ENCODE measurements at places on chromosomes 13 and 19.

DNA sequence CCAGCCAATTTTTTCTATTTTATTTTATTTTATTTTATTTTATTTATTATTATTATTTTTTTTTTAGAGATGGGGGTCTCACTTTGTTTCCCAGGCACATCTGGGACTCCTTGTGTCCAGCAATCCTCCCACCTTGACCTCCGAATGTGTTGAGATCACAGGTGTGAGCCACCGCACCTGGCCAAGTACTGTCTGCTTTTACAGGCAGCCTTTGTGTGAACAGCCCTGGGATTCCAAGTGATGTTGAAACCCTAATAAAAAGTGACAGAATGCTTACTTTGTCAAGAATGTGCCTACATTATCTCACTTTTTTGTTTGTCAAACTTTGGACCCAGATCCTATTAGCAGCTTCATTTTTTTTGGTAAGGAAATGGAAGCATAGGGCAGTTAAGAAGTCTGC lies 220.1 kb upstream of the EDNRB start:
- no peak for DNase-seq

GRCh38 chr19:47661611-47662010 lies 51.6 kb upstream of the EHD2 start:
- DNase-seq = no peak

- DNase-seq = peak; percentile 57
Measured at GRCh38 chr13:41017159-41017558, 2.0 kb downstream of the ELF1 start.

DNA sequence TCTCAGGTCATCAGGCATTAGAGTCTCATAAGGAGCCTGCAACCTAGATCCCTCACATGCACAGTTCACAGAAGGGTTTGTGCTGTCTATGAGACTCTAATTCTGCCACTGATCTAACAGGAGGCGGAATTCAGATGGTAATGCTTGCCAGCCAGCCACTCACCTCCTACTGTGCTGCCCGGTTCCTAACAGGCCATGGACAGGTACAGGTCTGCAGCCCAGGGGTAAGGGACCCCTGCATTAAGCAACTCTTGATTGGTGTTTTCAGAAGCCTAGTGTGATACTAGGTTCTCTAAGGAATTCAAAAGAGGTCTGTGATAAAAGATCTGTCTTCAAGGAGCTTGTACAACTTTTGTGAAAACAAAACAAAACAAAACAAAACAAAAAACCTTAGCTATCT lies 31.1 kb downstream of the CAB39L start:
- no peak for DNase-seq

GRCh38 chr13:50721672-50721992 lies 121.9 kb downstream of the DLEU7 start:
- DNase-seq = no peak

- DNase-seq = no peak
Measured at GRCh38 chr19:1921825-1922224, 16.6 kb downstream of the ADAT3 start.

DNA sequence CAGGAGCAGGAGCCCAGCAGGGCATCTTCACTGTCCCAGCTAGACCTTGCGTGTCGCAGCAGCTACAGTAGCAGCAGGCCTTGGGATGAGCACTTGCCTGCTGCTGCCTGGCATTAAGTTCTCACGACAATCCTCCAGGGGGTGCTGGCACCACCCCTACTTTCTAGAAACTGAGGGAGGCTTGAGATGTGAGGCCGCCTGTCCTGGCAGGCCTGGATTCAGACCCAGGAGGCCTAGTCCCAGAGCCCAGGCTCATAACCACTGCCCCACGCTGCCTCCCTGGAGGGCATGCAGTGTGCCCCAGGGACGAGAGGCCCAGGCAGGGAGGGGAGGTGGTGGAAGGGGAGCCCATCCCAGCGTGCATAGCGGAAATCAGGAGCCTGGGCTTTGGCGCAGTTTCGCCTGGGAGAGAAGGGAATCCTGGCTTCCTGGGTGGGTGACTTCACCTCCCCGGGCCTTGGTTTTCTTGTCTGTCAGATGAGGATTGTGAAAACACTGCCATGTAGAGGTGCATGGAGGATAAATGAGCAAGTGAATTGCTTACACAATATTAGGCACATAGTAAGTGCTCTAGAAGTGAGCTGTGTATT lies 26.1 kb downstream of the PPP5C start:
- peak; percentile 3 for DNase-seq

GRCh38 chr19:32437096-32437495 lies 31.5 kb downstream of the DPY19L3 start:
- no peak for DNase-seq

DNA sequence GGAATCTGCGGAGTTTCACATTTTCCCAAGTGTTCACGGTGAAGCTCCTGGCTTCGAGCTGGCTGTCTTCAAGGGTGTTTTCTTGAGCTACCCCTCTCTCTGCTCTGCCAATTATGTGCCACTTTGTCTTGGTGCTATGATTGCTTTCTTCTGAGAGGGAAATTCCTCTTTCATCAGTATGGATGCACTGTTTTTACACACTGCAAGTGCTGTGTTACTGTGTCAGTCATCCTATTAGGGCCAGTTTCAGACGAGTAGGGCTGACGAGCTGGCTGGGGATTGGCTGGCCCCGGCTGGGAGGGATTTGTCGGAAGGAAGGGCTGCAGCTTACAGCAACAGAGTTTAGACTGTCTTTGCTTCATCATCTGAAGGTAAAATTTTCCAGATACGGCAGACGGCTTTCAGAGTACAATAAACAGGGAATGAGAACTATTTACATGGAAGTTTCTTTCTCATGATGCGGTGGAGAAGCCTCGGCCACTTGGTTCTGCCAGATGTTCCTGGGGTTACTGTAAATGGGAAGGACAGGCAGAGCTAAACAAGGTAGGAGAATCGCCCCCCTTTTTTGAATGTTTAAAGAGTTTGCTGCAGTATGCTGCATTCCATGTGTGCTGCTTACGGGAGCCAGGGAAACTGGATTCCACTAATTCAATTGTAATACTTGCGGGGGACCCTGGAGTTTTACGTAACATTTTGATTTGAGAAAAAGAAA lies at the start of gene MBNL2:
Gene MBNL2, plus strand, starts transcription at position 345 of the 712 bp plus-strand sequence. CDS start 53,903 bp downstream, outside the sequence.
- DNase-seq = peak; percentile 92

- DNase-seq = no peak
Measured at GRCh38 chr13:29514720-29515310, 80.7 kb downstream of the SLC7A1 start.

GRCh38 chr13:38752686-38753085 lies 65.8 kb downstream of the FREM2 start:
- DNase-seq = no peak

DNA sequence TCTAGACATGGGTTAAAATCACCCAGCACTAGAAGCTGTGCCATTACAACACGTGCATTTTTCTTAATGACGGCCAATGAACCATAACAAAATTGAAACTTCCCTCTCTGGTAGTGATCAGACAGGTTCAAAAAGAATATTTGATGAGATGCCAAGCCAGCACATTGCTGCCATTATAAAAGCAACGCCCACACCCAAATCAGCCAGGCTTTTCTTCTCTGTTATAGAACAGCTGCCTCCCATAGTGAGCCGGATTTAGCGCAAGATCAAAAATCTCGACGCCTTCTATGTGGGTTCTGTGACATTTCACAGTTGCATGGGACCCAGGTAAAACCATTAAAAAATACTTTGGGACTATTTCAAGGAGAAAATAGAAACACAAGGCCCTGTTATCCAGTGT lies 1158.0 kb downstream of the EFNB2 start:
- no peak for DNase-seq

DNA sequence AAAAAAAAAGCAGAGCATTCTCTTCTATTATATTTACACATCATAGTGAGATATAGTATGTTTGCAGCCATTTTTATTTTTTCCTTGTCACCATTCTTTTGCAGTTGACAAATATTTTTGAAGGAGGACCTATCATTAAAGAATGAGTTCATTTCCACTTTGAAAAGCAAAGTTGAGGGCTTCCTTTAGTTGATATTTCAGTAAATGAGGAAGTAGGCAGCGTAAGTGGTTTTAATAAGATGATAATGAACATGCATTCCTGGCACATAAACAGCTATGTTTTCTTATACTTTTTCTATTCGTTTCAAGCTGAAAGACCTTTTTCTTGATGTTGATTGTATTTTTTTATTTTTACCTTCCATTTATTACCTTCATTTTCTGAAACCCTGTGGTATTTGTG lies 66.2 kb downstream of the ZMYM2 start:
- no peak for DNase-seq

DNA sequence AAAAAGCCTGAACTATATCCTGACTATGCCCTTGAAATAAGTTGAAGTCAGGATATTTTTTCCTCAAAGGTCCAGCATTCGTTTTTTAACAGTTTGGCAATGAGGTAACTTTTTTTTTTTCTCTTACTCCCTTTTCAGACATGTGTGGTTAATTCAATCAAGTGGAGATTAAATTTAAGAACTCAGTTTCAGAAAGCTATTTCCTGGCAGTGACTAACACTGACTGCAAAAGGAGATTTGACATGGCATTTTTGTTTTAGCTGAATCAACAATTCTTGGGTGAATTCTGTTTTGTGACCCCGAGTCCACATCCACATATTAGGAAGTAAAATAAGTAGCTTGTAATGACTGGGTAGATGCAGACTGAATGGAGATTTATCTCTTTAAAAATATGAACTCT lies 716.4 kb downstream of the PCDH9 start:
- no peak for DNase-seq

- DNase-seq = peak; percentile 52
Measured at GRCh38 chr13:31200637-31200971, 829 bp downstream of the B3GLCT start.

GRCh38 chr13:59415498-59415897 lies 748.2 kb downstream of the DIAPH3 start:
- no peak for DNase-seq

GRCh38 chr13:79660361-79660760 lies 179.4 kb downstream of the NDFIP2 start:
- no peak for DNase-seq

- DNase-seq = peak; percentile 27
Measured at GRCh38 chr19:40139533-40140287, 49.0 kb upstream of the ZNF780A start.

DNA sequence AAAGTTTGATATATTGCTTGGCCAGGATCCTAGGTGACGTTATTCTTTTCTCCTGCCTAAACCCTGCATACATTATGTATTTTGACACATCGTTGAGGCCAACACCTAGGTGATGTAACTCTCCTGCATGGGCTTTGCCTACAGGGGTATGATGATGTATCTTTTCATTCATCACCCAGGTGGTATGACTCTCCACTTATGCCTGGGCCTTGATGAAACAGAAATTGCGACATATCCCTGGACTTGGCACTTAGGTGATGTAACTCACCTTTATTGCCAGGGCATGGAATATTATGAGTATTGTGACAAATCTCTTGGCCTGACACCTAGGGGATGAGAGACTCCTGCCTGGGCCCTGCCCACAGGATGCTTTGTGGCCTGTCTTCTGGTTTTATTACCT lies 18.5 kb upstream of the ZNF681 start:
- no peak for DNase-seq

GRCh38 chr13:55120631-55121030 lies 2020.1 kb upstream of the PRR20A start:
- DNase-seq = no peak

- DNase-seq = no peak
Measured at GRCh38 chr19:6983448-6983847, 37.8 kb downstream of the MBD3L2B start.

GRCh38 chr13:108621462-108621861 lies 7.9 kb upstream of the MYO16 start:
- no peak for DNase-seq

DNA sequence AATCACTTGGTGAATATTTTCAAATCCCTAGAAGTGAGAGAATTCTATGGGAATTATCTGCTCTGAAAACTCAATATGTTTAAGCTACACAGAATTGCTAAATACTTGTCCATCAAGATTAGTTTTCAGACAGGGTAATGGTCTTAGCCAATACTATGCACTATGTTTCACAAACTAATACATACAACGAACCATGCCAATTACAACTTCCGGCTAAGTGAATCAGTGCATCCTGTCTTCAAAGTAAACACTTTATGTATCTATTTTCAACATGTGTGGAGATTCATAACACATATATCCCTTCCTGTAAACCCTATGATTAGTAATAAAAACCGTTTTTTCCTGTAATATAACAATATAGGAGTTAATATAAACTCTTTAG lies 181.5 kb downstream of the POSTN start:
- DNase-seq = no peak

DNA sequence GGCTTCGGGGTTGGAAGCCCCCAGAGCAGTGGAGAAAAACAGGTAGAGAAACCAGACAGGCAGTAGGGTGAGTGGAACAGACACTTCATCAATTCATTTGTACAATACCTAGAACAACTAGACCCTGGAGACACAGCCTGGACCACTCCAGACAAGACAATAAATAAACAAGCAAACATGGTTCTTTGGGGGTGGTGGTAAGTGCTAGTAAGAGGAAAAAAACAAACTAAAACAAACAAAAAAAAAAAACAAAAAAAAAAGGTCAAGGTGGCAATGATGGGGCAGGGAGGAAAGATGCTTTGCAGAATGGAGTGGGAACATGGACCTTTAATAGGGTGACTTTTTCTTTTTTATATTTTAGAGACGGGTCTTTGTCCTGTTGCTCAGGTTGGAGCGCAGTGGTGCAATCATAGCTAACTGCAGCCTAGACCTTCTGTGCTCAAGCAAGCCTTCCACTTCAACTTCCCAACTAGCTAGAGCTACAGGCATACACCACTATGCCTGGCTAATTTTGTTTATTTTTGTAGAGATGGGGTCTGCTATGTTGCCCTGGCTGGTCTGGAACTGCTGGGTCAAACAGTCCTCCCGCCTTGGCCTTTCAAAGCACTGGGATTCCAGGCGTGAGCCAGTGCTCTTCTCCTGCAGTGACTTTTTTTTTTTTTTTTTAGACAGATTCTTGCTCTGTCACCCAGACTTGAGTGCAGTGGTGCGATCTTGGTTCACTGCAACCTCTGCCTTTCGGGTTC lies 3.1 kb downstream of the JUNB start:
- no peak for DNase-seq

- DNase-seq = no peak
Measured at GRCh38 chr13:108402850-108403249, 133.3 kb downstream of the TNFSF13B start.

DNA sequence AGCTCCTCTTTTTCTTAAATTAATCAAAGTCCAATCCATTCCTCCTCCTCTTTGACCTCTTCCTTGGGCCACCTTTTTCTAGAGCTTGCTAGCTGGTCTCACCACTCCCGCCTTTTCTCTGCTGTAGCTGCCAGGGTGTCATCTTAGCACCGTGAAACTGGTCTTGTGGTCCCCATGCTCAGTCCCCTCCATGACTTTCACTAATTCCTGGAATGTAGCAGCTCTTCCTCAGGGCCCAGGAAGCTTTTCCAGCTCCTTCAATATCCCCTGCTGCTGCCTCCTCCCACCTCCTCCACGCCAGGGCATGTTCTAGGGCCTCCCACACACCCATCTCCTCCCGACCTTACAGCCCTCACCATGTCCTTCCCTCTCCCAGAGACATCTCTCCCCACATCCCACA lies 222.2 kb downstream of the MYO16 start:
- no peak for DNase-seq

GRCh38 chr13:46716821-46717220 lies 80.1 kb downstream of the ESD start:
- no peak for DNase-seq

- peak; percentile 60 for DNase-seq
Measured at GRCh38 chr19:55647732-55648584, at the start of gene CCDC106. CCDC106 (plus strand) TSS chr19:55648212; CDS start chr19:55649047, 835 bp downstream.

GRCh38 chr13:52665325-52665724 lies 12.7 kb downstream of the SUGT1 start:
- DNase-seq = no peak

GRCh38 chr13:92187378-92187989 lies 789.1 kb downstream of the GPC5 start:
- no peak for DNase-seq

GRCh38 chr19:38400361-38400760 lies 2.5 kb upstream of the FAM98C start:
- no peak for DNase-seq
